ENCODE measurements at places on chromosomes 7 and 10. TPM values are rescaled to one million over a fixed set of nuclear protein-coding genes. Genes with fewer than 3 reads are reported as not detected.

GRCh38 chr7:48781752-48782151 is 142.6 kb upstream of the CDC14C start:
- no peaks in the 10 kb centered on the region for H3K36me3 ChIP-seq
- no peak overlapping the region for H3K4me3 ChIP-seq
- H3K27ac ChIP-seq = no peak overlapping the region
- no peaks in the 10 kb centered on the region for H3K27me3 ChIP-seq
- no peak for DNase-seq

The FIS1 gene
- 287 TPM for total RNA-seq

GRCh38 chr10:110758898-110759297 is 112.8 kb upstream of the PDCD4 start:
- H3K27me3 ChIP-seq = no peaks in the 10 kb centered on the region
- H3K36me3 ChIP-seq = no peaks in the 10 kb centered on the region
- H3K4me1 ChIP-seq = peaks cover 15% of the 10 kb centered on the region
- no peak overlapping the region for H3K4me3 ChIP-seq

- H3K4me1 ChIP-seq = no peaks in the 10 kb centered on the region
- no peak overlapping the region for H3K27ac ChIP-seq
- no peaks in the 10 kb centered on the region for H3K27me3 ChIP-seq
- H3K36me3 ChIP-seq = no peaks in the 10 kb centered on the region
- no peak for DNase-seq
Measured at GRCh38 chr10:20627087-20627486, 270.0 kb downstream of the NEBL start.

GRCh38 chr7:51034521-51035264 is 252.0 kb upstream of the GRB10 start:
- no peak overlapping the region for H3K4me3 ChIP-seq
- peaks cover 19% of the 10 kb centered on the region for H3K4me1 ChIP-seq
- no peaks in the 10 kb centered on the region for H3K27me3 ChIP-seq
- H3K36me3 ChIP-seq = no peaks in the 10 kb centered on the region

The PPP1R3C gene
- total RNA-seq = 94.4 TPM

DNA sequence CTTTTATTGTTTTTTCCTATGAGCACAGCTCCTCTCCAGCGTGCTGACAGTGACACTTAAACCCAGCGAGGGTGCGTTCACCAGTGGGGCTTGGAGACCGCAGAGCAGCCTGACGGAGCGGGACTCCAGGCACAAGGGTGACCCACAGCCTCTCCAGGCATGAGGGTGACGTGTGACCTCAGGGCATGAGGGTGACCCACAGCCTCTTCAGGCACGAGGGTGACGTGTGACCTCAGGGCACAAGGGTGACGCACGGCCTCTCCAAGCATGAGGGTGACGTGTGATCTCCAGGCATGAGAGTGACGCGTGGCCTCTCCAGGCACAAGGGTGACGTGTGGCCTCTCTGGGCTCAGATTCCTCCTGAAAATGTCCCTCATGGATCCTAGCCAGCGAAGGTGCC is 164.3 kb upstream of the TCERG1L start:
- no peaks in the 10 kb centered on the region for H3K27me3 ChIP-seq
- H3K4me3 ChIP-seq = no peak overlapping the region
- no peaks in the 10 kb centered on the region for H3K4me1 ChIP-seq
- no peaks in the 10 kb centered on the region for H3K36me3 ChIP-seq
- peak; percentile 75 for DNase-seq
- H3K27ac ChIP-seq = no peak overlapping the region

GRCh38 chr7:159031135-159031701 is 113.4 kb downstream of the VIPR2 start:
- DNase-seq = peak; percentile 91
- peaks cover 11% of the 10 kb centered on the region for H3K36me3 ChIP-seq
- peaks cover 36% of the 10 kb centered on the region for H3K4me1 ChIP-seq
- no peaks in the 10 kb centered on the region for H3K27me3 ChIP-seq

The CALHM3 gene
- total RNA-seq = not detected

DNA sequence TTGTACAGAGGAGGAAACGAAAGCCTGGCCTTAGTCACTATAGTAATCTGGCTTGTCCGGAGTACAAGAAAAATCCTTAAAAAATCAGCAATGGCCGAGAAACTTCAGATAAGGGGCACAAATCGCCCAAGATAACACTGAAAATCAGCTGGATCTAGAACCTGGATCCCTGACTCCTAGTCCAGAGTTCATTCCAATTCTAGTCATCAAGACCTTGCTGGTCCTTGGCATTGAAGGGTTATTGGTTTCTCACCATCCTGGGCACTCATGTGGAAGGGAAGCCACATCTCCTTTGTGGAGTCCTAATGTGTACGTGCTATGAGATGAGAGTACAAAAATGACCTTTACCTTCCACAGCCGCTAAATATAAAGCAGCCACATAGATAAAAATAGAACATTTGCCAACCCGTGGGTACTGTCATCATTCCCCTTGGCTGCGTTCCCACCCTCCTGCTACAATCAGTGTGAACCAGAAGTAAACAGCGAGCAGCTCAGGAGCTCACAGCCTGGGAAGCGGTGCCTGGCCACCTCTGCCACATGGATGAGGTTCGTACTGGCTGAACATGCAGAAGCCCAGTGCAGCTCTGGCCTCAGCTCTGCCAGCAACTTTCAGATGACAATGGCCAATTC is 116.0 kb upstream of the PDLIM1 start:
- H3K36me3 ChIP-seq = peaks cover 81% of the 10 kb centered on the region
- H3K27me3 ChIP-seq = no peaks in the 10 kb centered on the region
- no peak overlapping the region for H3K4me3 ChIP-seq
- H3K27ac ChIP-seq = peak overlapping the region; percentile 85
- no peak for DNase-seq

The ACSM6 gene
- total RNA-seq = not detected

GRCh38 chr7:80779456-80779855 is 139.4 kb downstream of the SEMA3C start:
- DNase-seq = no peak
- H3K4me1 ChIP-seq = peaks cover 76% of the 10 kb centered on the region
- no peaks in the 10 kb centered on the region for H3K36me3 ChIP-seq
- H3K4me3 ChIP-seq = no peak overlapping the region

GRCh38 chr7:101154693-101155102 is 422 bp downstream of the AP1S1 start:
- H3K27ac ChIP-seq = peak overlapping the region; percentile 53
- peaks cover 31% of the 10 kb centered on the region for H3K36me3 ChIP-seq
- peak overlapping the region; percentile 66 for H3K4me3 ChIP-seq
- H3K27me3 ChIP-seq = peaks cover 21% of the 10 kb centered on the region

GRCh38 chr7:127907110-127908040 is 123.9 kb downstream of the LRRC4 start:
- no peak for DNase-seq
- H3K4me3 ChIP-seq = no peak overlapping the region
- no peak overlapping the region for H3K27ac ChIP-seq
- H3K27me3 ChIP-seq = no peaks in the 10 kb centered on the region

- no peaks in the 10 kb centered on the region for H3K4me1 ChIP-seq
- no peak overlapping the region for H3K4me3 ChIP-seq
- no peak overlapping the region for H3K27ac ChIP-seq
- DNase-seq = no peak
Measured at GRCh38 chr10:61882621-61883370, 18.7 kb upstream of the ARID5B start.

The GIMAP8 gene
- 18.5 TPM for total RNA-seq

The NXPH1 gene
- total RNA-seq = not detected

- no peak for DNase-seq
- H3K36me3 ChIP-seq = no peaks in the 10 kb centered on the region
- H3K4me3 ChIP-seq = no peak overlapping the region
- H3K4me1 ChIP-seq = peaks cover 31% of the 10 kb centered on the region
- no peaks in the 10 kb centered on the region for H3K27me3 ChIP-seq
- H3K27ac ChIP-seq = no peak overlapping the region
Measured at GRCh38 chr10:588246-589165, 101.0 kb downstream of the DIP2C start.

GRCh38 chr7:119594956-119595355 is 678.0 kb upstream of the KCND2 start:
- no peak overlapping the region for H3K4me3 ChIP-seq
- H3K36me3 ChIP-seq = no peaks in the 10 kb centered on the region
- H3K27ac ChIP-seq = no peak overlapping the region
- H3K4me1 ChIP-seq = no peaks in the 10 kb centered on the region
- H3K27me3 ChIP-seq = no peaks in the 10 kb centered on the region

The PRKCQ gene
- total RNA-seq = 4.6 TPM

The ECHDC3 gene
- 16.0 TPM for total RNA-seq

The STAG3 gene
- 0.13 TPM for total RNA-seq

- no peaks in the 10 kb centered on the region for H3K36me3 ChIP-seq
- no peaks in the 10 kb centered on the region for H3K27me3 ChIP-seq
- H3K4me3 ChIP-seq = no peak overlapping the region
- no peak overlapping the region for H3K27ac ChIP-seq
Measured at GRCh38 chr10:17734432-17735080, 17.4 kb upstream of the TMEM236 start.
